Activated gamma-delta T cell treated with anti-CD3 and anti-CD28 coated beads, Interleukin-2, amount 50 U/mL, for 16 hours (primary cell): ENCODE measurements at places on chromosomes 5 and 9.

- no peak for DNase-seq
These were observed 93.5 kb downstream of the PPP2R2B start for GRCh38 chr5:146785065-146785464.

DNA sequence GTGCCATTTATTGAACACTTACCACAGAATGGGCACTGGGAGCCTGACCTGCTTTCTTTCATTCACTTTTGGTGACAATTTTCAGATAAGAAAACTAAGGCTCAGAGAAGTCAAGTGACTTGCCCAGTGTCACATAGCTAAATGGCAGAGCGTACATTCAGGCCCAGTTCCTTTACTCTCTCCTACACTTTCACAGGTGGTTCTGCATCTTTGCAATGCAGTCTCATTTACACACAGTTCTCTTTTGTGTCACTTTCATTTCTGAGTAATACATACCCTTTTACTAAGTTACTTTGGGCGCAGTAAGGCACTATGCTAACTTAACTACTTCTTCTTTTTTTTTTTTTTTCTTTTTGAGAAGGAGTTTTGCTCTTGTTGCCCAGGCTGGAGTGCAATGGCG, 8.3 kb downstream of the NFIL3 start:
- DNase-seq = no peak

GRCh38 chr5:137696481-137696880, 39.4 kb downstream of the KLHL3 start:
- no peak for DNase-seq

GRCh38 chr5:173772384-173773059, 115.6 kb upstream of the CPEB4 start:
- DNase-seq = no peak

- DNase-seq = no peak
These were observed 121.8 kb downstream of the SLF1 start for GRCh38 chr5:94740286-94740685.

DNA sequence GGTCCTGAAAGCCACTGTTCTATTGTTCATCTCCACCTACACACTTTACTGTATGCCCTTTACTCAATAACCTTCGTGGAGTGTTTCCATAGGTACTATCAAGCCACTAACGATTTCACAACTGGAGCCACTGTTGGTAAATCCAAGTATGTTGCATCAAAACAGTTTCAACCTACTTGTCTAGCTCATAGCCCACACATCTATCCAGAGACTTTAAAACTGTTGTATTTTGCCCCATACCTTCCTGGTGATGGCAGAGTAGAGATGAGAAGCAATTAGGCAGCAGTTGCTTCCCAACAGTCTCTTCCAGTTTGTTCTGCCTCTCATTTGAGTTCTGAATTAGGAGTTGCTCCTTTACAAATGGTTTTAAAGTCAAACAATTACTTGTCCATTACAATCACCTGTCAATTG, 607 bp downstream of the FAXDC2 start:
- no peak for DNase-seq

- no peak for DNase-seq
These were observed 30.6 kb upstream of the IL6ST start for GRCh38 chr5:56025151-56025885.

DNA sequence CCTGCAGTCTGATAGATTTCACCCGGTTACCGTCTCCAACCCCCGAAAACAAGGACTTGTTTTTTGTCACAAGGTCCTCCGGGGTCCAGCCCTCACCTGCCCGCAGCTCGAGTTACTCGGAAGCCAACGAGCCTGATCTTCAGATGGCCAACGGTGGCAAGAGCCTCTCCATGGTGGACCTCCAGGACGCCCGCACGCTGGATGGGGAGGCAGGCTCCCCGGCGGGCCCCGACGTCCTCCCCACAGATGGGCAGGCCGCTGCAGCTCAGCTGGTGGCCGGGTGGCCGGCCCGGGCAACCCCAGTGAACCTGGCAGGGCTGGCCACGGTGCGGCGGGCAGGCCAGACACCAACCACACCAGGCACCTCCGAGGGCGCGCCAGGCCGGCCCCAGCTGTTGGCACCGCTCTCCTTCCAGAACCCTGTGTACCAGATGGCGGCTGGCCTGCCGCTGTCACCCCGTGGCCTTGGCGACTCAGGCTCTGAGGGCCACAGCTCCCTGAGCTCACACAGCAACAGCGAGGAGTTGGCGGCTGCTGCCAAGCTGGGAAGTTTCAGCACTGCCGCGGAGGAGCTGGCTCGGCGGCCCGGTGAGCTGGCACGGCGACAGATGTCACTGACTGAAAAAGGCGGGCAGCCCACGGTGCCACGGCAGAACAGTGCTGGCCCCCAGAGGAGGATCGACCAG, 121.3 kb downstream of the DAB2IP start:
- DNase-seq = no peak

DNA sequence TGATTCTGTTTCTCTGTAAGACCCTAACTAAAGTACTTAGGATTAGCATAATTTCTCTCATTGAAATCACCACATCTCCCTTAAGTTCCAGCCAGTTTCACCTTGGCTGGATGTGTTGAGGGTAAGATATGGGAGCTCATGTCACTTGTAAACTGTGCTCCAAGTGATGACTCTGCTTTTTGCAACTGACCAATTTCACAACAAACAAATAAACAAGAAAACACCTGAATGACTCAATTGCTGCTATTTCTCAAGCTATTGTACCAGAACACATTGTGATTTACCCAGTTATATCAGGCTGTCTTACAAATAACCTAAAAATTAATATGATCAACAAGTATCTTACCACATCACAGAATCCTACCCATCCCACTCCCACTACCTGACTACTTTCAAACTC, 379.1 kb upstream of the KIF2A start:
- no peak for DNase-seq

GRCh38 chr5:167810573-167810972, 480.9 kb upstream of the WWC1 start:
- no peak for DNase-seq

- no peak for DNase-seq
These were observed 21.7 kb downstream of the GM2A start for GRCh38 chr5:151274666-151275065.

DNA sequence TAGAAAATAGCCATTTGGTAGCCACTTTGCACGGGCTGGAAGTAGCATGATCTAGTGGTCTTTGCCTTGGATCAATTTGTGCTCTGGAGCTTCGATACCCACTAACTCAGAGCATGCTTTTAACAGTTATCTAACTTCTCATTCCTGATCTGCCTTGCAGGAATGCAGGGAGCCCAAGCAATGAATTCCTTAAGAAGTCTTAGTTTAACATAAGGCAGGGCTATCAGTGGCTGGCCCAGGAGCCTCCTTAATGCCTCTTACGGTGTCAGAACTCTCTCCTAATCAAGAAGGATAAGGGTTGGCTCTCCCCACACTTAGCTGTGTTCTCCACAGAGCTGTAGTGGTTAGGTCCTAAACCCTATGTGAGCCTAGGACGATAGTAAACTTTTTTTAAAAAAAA, 95.8 kb upstream of the TBCA start:
- DNase-seq = no peak

DNA sequence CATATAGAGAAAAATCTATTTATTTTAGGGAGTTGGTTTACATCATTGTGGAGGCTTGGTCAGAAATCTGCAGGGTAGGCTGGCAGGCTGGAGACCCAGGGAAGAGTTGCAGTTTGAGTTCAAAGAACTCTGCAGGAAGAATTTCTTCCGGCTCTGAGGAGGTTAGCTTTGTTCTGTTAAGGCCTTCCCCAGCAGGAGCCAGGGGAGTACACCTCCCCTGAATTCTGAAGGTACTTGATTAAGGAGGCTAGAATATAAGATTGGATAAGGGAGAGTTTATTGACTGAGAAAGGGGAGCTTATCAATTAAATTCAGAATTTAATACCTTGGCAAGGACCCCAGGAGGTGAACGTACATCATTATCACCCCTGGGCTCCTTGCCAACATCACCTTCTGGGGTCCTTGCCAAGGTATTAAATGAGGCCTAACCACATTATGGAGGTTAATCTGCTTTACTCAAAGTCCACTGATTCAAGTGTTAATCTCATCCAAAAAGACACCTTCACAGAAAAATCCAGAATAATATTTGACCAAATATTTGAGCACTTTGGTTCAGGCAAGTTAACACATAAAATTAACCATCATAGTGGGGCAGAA, 351.7 kb downstream of the CWC27 start:
- no peak for DNase-seq
